Activated CD4-positive, alpha-beta T cell treated with anti-CD3 and anti-CD28 coated beads, Interleukin-2, amount 50 U/mL, for 24 hours (primary cell): ENCODE measurements at places on chromosomes 12 and 14.

- no peak for DNase-seq
These were observed at the start of gene LUM for GRCh38 chr12:91111366-91112325. Gene LUM (minus strand): TSS chr12:91111494. CDS start chr12:91108979, 2,515 bp downstream.

DNA sequence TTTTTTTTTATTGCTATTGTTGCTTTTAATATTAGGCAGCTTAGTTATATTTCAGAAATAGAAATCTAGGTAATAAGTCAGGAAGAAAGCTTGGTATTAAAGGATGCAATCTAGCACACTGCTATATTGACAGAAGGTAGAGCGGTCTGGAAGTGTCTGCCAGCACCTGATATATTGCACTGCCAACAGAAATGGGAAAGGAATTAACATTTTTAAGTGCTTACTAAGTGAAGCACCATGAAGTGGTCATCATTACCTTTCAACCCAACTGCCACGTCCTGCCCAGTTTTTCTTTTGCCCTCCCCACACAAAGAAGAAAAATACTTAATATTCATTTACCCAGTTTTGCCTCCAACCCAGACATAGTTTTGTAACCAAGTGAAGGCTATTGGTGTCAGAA lies 163.5 kb downstream of the KITLG start:
- DNase-seq: no peak

GRCh38 chr12:53391724-53392123 lies 11.7 kb downstream of the SP1 start:
- DNase-seq: no peak

- no peak for DNase-seq
These were observed 3.4 kb upstream of the TMEM19 start for GRCh38 chr12:71682466-71682865.

DNA sequence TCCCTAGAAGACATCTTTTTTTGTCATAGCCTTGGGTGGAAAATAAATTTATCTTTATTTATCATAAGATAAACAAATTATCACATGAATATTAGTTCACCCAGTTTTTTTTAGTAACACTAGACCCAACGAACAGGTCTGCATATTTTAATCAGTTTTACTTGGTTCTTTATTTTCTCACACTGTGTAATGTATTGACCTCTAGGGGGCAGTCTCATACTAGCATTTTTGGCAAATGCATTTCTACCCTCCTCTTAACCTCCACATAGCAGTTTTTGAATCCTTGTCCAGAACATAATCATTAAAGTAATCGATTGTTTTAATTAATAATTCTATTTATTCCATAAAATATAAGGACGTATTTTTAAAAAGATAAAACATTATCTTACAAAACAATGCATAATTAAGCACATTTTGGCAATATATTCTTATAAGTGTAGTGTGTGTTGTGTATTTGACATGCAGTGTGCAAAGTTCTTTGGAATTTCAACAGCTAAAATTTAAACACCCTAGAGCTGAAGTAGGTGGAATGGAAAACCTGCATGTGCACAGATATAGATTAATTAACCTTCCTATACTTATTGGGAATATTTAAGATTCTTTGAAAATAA lies 31.6 kb upstream of the PTPRQ start:
- DNase-seq: no peak

DNA sequence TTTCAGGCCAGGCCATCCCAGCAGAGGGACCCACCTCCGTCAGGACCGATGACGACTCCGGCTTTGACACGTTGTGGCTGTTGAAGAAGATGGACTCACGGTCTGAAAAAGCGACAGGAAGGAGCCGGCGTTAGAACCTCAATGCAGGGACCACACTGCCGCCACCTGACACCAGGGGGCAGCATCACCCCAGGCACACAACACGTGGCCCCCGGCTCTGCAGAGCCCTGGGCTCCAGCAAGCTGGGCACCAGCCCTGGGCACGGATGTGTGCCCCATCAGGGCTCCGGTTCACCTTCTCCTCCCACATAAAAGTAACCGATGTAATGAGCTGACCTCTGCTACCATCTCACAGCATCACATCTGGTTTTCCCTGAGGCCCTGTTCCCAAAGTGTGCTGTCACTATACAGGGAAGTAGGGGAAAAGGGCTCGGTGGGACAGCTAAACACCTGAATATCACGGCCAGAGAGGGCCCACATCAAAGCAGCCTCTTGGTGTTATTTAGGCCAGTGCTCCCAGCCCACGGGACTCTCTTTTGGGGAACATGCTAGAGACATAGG lies 29.0 kb downstream of the CHGA start:
- peak; percentile 74 for DNase-seq

GRCh38 chr12:123041042-123041531 lies 60.6 kb downstream of the ARL6IP4 start:
- no peak for DNase-seq

DNA sequence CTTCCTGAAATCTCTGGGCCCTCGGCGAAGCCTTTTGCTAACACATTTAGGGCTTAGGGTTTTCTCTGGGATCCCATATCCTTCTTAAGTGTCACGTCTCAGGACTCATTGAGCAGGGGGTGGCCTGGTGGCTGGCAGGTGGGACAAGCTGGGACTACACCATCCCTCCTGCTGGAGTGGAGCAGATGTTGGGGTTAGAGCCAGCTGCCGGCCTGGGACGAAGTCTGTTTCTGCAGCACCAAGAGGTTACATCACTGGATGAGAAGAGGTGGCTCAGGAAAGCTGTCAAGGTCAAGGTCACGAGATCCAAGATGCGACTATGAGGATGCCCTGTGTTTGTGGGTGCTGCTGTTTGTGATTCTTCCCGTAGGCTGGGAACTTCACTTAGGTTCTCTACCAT lies 16.3 kb downstream of the SMCO2 start:
- no peak for DNase-seq

DNA sequence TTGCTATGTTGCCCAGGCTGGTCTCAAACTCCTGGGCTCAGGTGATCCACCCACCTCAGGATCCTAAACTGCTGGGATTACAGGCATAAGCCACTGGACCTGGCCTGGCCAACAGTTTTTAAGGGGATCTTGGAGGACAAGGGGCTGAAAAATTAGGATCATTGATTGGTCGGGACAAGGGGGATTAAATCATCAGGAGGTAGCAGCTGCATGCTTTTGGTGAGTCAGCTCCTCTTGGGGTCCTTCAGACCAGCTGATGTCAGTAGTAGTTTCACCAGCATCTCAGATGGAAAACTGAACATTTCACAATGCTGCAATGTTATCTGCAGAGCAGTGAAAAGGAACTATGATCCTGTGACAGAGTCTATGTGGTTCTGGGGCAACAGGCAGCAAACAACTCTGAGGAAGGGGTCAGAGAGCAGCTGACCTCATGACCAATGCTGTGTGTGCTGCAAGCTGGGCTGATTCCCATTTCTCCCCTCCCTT lies 6.3 kb downstream of the LRRC74A start:
- no peak for DNase-seq

GRCh38 chr12:102435827-102436436 lies 44.4 kb downstream of the IGF1 start:
- no peak for DNase-seq

DNA sequence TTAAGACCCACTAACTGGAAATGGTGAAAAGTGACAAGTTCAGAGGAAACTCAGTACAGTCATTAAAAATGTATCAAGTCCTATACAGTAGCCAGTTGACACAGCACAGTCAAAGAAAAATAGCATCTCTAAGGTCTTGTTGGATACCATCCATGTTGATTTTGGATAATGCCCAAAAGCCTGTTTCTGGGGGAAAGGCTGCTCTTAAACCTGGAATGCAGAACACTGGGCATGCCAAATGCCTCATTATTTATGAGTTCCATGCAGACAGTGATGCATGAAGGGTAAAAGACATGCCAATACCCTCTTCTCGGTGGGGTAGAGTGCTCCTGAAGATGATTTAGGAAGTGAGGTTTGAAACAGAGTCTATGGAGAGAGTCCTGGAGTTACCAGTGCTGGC lies 29.6 kb downstream of the KCNK13 start:
- DNase-seq: no peak

DNA sequence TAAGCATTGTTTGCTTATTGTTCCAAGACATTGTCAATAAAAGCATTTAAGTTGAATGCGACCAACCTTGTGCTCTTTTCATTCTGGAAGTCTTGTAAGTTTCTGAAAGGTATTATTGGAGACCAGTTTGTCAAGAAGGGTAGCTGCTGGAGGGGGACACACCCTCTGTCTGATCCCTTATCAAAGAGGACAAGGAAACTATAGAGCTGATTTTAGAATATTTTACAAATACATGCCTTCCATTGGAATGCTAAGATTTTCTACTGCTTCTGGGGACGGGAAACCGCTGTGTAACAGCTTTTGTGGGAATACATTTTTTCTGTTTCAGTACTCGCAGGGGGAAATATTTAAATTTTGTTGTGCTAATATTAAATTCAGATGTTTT lies 3.5 kb downstream of the FOS start:
- no peak for DNase-seq

DNA sequence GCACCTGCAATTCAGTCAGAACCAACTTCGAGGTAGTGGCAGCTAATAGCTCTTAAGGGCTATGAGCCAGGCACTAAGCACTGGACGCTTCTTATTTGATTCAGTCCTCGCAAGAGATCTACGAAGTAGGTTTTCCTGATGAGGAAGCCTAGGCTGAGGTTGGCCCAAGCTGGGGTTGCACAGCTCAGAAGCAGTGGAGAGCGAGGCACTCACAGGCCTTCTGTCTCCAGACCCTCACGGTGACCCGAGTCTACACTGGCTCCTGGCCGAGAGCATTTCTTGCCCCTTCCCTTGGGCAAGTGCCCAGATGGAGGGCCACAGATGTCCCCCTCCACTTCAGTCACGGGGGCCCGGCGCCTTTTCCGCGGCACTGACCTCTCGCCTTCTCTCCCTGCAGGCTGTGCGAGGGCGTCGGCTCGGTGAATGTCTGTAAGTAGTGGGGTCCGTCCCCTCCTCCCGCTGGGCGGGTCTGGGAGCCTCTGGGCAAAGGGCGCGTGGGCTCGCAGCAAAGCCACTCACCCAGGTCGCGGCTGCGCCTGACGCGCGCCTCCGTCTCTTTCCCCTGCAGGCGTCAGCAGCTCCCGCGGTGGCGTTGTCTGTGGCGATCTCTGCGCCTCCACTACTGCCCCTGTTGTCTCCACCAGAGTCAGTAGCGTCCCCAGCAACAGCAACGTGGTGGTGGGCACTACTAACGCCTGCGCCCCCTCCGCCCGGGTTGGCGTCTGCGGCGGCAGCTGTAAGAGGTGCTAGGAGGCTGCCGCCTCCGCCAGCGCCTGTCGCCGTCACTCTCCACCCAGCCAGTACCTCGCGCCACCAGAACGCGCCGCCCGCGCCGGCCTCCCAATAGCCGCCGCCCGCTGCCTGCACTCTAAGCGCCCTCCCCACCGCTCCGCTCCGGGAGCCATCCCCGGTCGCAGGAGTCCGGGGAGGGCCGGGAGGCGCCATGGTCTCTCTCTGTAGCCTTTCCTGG lies 13.1 kb downstream of the KRT83 start:
- DNase-seq: no peak

GRCh38 chr12:62468397-62468796 lies 1.8 kb downstream of the MON2 start:
- DNase-seq: no peak

GRCh38 chr12:110743571-110744093 lies 941 bp upstream of the PPP1CC start:
- DNase-seq: no peak

GRCh38 chr14:22865424-22866405 lies 5.8 kb upstream of the LRP10 start:
- DNase-seq: no peak

DNA sequence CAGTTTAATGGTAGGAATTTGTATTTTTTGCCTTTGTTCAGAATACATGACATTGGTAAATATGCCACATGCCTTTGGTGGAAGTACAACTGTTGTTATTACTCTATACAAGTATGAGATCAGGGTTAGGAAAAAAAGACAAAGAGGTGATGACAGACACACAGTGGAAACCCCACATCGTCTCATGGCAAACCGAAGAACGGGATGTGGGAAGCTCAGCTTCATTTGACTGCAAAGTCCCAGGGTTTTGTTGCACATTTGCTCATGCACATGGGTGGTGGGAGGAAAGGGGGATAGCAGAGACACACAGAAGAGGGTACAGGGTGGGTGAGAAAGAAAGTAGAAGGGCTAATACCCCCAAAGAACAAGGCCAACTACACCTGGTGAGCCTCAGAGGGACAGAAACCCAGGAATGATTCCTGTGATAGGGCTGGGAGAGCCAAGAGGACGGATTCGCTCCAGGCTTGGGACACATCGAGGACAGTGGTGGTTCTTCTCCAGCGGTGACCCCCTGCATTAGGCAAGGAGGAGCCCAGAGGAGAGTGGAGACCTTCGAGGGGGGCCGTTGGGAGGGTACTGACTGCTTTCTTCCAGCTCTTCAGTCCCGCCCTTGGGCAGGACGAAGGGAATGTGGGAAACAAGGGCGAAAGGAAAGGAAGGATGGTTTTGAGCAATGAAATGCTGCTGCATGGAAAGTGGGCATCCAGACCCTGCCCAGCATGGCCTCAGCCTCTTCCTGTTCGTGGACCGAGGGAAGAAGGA lies 8.1 kb downstream of the VAMP1 start:
- DNase-seq: no peak

- DNase-seq: no peak
These were observed 27.8 kb downstream of the FBXL14 start for GRCh38 chr12:1566449-1567135.

DNA sequence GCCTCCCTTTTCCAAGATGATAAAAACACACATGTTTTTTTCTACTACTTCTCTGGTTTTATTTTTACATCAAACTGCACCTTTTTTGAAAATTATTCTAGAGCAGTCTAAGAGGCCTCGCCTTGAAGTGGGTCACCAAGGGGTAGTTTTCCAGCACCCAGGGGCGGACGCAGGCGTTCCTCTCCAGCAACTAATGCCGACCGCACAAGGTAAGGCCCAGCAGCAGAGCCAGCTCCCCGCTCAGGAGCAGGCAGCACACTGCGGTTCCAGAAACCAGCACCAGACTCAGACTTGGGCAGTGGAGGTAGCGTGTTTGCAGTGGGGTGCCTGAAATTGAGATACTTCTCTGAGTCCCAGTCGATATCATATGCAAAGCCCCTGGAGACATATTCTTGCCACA lies 31.6 kb downstream of the EP400 start:
- DNase-seq: no peak

GRCh38 chr12:107622001-107622400 lies 63.6 kb upstream of the PWP1 start:
- DNase-seq: no peak

GRCh38 chr12:5498076-5498475 lies 66.2 kb downstream of the NTF3 start:
- DNase-seq: no peak

DNA sequence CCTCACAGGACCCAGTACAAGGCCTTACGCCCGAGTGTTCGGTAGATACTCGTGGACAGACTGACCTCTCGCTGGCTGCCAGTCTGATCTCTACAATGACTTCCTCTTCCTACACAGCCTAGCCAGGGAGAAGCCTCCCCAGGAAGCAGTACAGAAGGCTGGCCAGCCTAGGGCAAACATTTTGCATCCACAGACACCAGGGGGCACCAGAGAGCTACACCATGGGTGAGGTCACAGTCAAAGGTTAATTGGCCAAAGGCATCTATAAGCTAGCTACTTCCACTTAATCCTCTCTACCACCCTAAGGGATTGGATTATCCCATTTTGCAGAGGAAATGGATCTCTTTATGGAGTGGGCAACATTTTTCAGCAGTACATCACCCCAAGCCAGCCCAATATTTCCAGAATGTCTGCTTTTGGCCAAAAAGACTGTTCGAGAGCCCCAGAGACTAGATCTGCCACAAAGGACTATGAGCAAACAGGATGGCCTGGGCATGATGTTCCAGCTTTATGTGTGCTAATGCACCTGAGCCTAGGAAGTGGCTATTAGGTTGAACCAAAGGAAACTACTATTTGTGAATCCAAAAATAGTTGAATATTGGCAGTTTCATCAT lies 14.6 kb upstream of the PNMA1 start:
- peak; percentile 87 for DNase-seq

- DNase-seq: no peak
These were observed 37.1 kb downstream of the SOCS2 start for GRCh38 chr12:93609281-93610192.
